ENCODE measurements at places on chromosomes 16 and 17. TPM values are rescaled to one million over a fixed set of nuclear protein-coding genes. Genes with fewer than 3 reads are reported as not detected.

DNA sequence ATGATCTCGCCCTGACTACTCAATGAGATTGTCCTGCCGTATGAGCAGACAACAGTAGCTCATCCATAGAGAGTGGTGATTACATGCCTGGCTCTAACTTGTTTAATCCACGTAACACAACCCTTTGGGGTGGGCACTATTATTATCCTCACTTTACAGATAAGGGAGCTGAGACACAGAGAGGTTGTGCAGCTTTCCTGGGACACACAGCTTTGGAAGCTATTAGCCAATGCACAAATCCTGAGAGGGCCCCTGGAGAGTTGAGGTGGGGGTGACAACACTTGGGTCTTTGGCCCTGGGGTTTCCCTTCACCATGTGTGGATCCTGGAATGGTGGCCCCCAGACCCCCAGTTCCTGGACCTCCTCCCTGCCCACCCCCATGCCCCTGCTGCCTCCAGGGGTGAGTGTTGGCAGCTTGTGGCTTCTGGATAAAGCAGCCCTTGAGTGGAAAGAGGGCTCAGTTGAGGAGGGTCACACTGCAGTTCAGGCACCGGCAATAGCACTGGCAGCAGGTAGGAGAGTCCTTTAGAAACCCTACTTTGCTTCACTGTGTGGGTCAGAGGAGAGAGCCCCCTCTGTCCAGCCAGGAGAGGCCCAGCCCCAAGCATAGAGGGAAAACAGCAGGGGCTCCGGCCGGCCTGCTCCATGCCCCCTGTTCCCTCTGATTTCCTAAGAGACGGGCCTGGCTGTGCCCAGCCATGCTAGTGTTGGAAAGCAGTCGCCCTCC lies 230.7 kb downstream of the KATNIP start:
- no peak for DNase-seq

DNA sequence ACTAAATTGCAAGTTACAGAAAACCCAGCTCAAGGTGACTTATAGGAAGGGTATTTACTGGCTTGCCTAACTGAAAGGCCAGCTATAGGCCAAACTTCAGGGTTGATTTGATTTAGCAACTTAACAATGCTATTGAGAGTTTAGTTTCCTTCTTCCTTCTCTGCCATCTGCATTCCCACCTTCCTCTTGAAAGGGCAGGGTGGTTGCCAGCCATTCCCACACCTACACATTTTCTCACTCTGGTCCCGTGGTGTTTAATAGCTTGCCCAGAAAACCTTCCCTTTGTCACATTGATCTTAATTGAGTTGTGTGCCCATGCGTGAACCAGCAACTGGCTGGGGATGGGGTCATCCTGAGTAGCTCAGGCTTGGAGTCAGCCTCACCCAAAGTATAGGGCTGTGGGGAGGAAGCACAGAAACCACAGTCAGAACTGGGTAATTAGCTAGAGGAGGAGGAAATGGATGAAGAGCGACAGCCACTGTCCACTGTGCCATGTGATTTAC lies 194.7 kb downstream of the SPECC1 start:
- no peak for DNase-seq

The RNF222 gene
- not detected for polyA plus RNA-seq

- DNase-seq: peak; percentile 92
These were observed at the start of gene DNAH9 for GRCh38 chr17:11598274-11599221. Gene DNAH9 (plus strand): TSS chr17:11598470. CDS start chr17:11598499, 29 bp downstream.

GRCh38 chr16:82027629-82028064 lies 7.4 kb upstream of the HSD17B2 start:
- DNase-seq: no peak

DNA sequence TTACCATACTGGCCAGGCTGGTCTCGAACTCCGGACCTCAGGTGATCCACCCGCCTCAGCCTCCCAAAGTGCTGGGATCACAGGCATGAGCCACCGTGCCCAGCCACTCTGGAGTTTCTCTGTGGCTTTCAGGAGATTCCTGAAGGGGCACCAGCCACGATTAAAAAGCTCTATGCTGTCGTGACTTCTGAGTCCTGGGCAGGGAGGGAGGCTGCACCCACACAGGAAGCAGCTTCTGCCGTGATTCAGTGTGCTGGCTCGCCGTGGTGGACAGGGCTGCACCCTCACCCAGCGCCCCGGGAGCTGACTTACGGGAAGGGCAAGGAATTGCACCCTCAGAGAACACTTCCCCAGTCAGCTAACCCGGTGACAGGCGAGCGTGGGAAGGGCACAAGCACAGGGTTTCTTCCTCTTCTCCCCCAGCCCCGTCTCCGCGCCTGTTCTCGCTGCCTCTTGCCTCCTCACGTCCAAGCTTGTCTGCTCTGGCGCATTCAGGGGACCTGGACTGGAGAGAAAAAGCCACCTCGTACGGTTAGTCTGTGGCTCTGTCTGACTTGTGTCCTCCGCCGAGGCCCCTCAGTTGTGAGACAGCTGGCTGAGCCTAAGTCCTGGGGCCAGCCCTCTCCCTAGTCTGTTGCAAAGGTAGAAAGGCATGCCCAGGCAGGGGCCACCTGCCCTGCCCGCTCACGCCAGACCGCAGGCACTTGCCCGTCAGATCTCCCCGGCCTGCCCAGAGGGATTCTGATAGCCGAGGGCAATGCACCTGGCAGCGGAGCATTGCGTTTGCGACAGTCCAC lies 145.0 kb downstream of the SEC14L1 start:
- no peak for DNase-seq

DNA sequence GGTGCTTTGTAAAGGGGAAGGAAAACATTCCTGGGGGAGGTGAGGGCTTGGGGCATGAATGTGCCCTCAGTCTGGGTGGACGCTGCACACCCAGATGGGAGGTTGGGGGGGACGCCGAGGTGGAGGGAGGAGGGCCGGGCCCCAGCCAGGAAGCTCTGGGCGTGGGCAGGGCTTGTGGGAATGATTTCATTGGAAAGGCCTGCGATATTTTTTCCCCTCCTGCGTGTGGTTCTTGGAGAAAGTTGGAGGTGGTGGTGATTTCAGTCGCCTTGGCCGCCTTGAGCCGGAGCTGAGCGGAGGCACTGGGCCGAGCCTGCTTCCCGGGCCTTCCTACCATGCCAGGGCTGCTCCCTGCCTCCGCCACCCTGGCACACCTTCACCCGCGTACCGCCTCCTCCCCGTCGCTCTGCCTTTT lies 26.4 kb upstream of the CLEC18A start:
- DNase-seq: no peak

DNA sequence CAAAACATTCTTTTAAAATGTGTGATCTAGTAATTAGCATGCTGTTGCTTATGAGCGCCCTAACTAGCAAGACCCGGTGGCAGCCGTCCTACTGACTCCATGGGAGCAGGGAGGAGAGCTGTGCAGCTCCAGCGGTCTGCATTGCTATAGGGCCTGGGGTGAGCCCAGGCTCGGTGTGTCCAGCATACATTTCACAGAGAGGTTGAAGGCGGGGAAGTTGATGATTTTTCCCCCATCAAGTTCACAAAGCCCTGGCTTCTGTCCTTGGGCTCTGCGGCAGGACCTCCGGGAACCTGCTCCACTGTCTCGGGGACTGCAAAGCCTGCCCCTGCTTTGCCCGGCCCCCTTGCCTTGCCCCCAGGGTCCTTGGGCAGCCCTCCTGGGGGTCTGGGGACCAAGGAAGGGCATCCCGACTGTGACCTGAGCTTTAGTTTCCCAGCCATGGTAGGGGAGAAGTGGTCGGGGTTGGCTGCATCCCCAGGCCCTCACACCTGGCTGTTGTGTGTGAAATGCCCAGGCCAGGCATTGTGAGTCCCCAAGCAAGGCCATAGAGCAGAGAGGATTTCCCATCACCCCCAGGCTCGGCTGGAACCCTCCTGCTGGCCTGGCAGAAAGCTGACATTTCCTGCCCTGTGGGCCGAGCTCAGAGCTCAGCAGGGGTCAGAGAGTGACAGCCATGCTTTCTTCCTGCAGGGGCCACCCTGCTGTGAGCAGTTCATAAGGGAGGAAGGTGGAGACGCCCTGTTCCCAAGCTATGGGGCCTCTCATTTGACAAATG lies 24.8 kb downstream of the KCNJ12 start:
- DNase-seq: no peak

DNA sequence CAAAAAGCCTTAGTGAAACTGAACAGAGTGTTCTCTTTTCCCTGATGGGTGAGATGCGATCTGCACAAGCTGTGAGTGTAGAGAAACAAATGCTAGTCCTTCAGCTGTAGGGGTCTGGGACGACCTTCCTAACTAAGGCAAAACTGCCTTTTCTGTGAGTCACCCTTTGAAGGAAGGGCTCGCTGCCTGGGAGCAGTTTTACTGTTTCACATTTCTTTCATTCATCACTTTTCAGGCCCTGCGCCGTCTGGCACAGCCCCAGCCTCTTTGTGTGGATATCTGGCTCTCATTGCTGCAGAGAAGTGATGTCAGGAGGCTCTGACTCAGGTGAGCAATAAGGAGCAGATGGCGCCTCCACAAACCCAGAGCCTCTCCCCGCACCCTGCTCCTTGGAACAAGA lies 57.4 kb downstream of the HS3ST3A1 start:
- DNase-seq: peak; percentile 58

The FOXC2 gene
- 0.73 TPM for polyA plus RNA-seq

GRCh38 chr17:3547628-3548027 lies 10.0 kb downstream of the TRPV3 start:
- no peak for DNase-seq

GRCh38 chr16:85678821-85679220 lies 9.9 kb downstream of the GINS2 start:
- DNase-seq: no peak

DNA sequence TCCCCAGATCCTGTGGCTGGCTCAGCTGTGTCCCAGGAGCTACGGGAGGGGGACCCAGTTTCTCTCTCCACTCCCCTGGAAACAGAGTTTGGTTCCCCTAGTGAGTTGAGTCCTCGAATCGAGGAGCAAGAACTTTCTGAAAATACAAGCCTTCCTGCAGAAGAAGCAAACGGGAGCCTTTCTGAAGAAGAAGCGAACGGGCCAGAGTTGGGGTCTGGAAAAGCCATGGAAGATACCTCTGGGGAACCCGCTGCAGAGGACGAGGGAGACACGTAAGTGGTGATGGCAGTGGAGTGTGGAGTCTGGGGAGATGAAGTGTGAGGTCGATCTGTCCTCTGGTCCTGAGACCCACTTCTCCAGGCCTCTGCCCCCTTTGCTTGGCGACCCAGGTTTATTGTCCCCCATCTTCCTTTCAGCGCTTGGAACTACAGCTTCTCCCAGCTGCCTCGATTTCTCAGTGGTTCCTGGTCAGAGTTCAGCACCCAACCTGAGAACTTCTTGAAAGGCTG lies 585 bp downstream of the WRAP53 start:
- no peak for DNase-seq

DNA sequence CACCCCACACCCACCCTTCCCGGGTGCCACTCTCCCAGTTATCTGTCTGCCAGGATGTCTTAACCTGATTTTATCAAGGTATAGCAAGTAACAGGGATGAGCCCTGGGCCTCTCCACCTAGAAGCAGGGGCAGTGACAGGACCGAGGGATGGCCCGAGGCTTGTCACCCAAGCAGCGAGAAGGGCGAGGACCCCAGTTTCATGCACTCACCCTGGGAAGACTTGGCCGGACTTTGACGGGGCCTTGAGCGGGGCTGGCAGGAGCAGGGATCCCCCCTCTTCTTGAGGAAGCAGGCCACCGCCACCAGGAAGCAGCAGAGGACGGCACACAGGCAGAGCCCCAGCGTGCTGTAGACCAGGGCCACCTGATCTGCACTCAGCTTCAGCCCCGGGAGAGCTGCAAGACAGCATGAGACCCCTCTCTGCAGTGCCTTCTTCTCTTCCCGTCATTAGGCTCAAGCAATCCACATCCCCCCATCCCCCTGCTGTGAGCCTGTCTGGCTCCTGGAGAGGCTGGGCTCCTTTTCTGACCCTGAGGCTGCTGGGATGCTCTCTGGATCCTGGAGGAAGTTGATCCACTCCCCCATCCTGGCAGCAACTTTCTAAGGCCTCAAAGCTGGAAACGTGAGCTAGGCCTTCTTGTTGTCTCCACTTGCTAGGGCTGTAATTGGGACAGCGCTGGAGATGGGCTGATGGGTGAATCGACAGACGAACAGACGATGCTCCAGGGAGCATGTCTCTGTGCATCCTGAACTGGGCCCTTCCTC lies 31.6 kb downstream of the TNFRSF13B start:
- no peak for DNase-seq

The KRT39 gene
- not detected for polyA plus RNA-seq

GRCh38 chr16:26050472-26050871 lies 358.7 kb downstream of the HS3ST4 start:
- no peak for DNase-seq

- no peak for DNase-seq
These were observed 137.1 kb upstream of the AXIN2 start for GRCh38 chr17:65698381-65699061.

The DHRS7C gene
- 0.16 TPM for polyA plus RNA-seq

DNA sequence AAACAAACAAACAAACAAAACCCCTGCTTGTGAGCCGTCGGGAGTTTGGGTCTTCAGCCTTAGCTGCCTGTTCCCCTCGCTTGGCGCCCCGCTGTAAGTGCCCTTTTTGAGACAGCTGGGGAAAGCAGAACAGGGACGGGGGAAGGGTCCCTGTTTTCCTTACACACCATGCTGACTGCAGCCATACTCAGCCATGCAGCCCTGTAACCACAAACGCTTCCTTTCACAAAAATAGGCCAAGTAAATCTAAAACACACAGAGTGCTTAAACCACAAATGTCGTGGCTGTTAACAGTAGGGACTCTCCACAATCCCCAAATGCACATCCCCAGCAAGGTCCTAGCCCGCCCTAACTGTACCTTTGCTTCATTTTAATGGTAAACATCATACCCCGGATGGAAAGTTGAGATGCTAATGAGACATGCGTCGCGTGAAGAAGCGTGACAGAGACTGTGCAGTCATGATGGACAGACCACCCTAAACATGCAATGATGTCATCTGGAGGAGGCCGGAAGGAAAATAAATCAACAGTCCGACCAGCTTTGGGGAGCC lies 129.9 kb downstream of the MGAT5B start:
- no peak for DNase-seq

DNA sequence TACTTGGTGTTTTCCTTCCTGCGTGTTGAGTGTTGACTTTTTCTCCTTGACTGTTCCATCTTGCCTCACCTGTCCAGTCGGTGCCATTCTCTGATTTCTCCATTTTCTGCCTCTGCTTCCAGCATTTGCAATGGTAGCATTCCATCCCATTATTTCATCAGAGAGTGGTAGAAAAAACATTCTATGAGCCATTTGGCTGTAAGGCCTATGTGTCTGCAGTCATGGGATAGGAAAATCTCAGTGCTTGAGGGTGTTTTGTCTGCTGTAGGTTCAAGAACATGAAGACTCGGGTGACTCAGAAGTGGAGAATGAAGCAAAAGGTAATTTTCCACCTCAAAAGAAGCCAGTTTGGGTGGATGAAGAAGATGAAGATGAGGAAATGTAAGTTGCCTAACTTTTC lies 2.7 kb downstream of the UTP18 start:
- no peak for DNase-seq

- no peak for DNase-seq
These were observed 452.7 kb downstream of the WWOX start for GRCh38 chr16:78552106-78552675.

GRCh38 chr17:4101759-4102405 lies 40.9 kb downstream of the ZZEF1 start:
- no peak for DNase-seq

The HS3ST2 gene
- polyA plus RNA-seq: 0.81 TPM

GRCh38 chr16:14628806-14629611 lies 1.1 kb downstream of the PARN start:
- DNase-seq: no peak
